Stimulated activated CD8-positive, alpha-beta memory T cell treated with anti-CD3 and anti-CD28 coated beads, Interleukin-4, amount 100 ng/mL, for 4 hours (primary cell): ENCODE measurements at places on chromosomes 7 and 10.

- DNase-seq: no peak
Measured at GRCh38 chr7:99326408-99326782, 697 bp downstream of the ARPC1A start.

GRCh38 chr10:109846832-109847231 is 76.5 kb downstream of the XPNPEP1 start:
- DNase-seq: no peak

DNA sequence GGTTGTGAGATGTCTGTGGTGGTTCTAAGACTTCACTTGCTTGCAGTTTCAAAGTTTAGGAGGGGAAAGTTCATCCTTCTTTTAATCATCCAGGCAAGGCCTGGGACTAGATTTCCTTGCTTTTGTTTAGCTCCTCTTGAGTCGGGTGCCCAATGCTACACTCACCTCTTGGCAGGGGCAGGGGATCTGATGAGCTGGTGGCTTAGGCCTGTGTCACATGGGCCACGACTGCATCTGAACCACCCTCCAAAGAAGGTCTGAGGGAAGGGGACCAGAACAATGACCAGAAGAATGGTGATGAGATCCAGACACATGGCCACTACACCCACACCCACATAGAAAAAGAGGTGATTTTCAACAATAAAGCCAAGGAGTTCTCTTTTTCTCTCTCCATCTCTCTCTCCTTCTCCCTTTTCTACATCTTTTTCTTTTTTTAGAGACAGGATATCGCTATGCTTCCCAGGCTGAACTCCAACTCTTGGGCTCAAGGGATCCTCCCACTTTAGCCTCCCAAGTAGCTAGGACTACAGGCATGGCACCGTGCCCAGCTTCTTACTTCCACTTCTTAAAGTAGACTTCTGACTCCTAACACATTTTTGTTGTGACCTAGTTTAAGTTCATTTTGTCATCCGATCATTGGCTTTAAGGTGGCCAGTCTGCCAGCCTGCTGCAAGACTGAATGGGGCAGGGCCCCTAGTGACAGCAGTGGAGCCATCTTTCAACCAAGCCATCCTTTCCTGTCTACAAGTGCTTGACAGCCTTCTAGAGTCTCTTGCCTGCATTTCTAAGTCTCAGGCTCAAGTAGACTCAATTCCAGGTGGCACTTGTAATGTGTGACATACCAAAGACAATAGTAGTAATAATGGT is 350.9 kb downstream of the RNLS start:
- no peak for DNase-seq

- DNase-seq: no peak
Measured at GRCh38 chr7:145169908-145170307, 334.1 kb upstream of the TPK1 start.

DNA sequence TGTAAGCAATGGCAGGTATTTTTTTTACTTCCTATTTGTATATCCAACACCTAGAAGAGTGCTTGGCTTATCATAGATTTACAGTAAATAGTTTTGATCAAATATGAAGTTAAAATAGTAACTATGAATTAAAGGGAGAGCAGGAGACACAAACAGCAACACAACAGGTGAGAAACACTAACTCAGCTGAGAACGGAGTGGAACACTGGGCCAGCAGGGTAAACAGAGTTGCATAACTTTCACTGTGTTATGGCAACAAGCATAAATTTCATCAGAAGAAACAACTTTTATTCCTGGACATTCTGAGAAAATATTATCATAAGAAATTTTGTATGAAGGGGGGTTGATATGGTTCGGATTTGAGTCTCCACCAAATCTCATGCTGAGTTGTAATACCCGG is 52.2 kb upstream of the SMIM30 start:
- DNase-seq: no peak

GRCh38 chr10:110546077-110546476 is 21.4 kb upstream of the SMC3 start:
- DNase-seq: no peak

DNA sequence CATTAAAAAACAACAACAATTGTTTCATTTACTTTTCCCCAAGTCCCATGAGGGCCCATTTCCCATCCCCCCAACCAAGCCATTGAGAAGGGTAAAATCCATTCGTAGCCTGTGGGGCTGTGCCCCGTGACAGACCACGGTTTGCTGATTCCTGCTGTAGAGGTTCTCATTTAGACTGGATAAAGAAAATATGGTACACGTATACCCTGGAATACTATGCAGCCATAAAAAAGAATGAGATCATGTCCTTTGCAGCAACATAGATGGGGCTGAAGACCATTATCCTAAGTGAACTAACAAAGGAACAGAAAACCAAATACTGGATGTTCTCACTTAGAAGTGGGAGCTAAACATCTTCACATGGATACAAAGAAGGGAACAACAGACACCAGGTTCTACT is 44.9 kb downstream of the ZNF783 start:
- DNase-seq: no peak

DNA sequence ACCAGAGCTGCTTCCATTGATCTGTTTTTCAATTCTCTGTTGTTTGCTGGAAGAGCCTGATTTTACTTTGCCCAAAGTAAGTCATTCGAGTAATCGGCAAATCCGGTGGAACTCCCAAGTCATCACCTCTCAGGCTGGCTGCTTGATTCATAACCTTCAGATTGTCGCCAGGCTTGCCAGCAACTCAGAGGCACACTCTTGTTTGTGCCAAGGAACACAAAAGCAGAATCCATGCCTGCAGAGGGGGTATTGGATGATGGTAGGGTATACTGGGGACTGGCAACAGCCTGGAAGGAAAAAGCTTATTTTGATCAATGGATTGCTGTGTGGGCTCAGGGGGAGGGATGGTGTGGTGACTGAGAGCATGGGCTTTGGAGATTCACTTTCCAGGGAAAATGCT is 542.4 kb downstream of the SORCS3 start:
- DNase-seq: no peak

DNA sequence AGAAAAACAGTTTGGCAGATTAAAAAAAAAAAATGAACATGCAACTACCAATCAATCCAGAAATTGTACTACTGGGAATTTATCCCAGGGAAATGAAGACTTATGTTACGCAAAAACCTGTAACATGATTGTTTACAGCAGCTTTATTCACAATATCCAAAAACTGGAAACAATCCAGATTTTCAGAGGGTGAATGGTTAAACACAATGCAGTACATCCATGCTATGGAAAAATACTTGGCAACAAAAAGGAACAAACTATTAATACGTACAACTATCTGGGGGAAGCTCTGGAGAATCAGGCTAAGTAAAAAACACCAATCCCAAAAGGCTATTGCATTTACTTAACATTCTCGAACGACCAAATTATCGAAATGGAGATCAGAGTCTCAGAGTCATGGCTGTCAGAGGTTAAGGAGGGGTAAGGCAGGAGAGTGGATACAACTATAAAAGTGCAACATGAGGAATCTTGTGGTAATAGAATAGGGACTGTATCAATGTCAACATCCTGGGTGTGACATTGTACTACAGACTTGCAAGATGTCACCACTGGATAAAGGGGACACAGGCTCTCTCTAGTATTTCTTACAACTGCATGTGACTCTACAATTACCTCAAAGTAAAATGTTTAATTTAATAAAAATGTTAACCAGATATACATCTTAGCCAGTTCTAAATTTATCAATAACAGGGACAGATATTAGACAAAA is 21.5 kb upstream of the RUFY2 start:
- DNase-seq: no peak

- no peak for DNase-seq
Measured at GRCh38 chr10:75703191-75703854, 271.9 kb downstream of the LRMDA start.

GRCh38 chr10:43322331-43322730 is 49.1 kb upstream of the FXYD4 start:
- DNase-seq: no peak

DNA sequence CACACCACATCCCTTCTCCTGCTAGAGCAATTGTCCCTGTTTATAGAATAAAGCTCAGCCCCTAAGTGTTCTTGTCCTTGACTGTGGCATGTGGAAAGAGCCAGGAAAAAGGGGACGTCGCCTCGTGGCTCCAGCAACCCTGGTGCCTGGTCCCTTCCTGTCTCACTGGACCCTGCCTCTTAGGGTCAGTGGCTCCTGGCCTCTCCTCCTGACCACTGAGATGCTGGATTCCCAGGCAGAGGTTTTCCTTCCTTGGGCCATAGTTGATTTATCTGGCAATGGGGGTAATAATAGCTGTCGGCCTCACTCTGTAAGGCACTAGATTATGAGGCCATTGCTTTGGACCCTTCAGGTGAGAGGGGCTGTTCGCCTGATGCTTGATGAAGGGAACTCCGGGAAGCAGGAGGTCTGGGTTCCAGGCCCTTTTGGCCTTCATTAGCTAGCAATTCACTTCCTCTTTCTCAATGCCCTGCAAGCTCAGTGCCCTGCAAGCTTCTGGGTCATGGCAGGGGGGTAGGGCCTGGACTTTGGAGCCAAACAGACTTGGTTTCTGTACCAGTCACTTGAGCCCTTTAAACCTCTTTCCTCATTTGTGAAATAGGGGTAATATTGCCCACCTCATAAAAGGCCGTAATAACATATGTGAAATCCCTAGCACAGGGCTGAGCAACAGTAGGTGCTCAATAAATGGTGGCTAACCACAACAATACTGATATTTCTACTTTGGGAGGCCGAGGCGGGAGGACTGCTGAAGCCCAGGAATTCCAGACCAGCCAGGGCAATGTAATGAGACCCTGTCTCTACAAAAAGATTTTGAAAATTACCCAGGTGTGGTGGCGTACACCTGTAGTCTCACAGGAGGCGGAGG is 1.1 kb downstream of the ASL start:
- no peak for DNase-seq

DNA sequence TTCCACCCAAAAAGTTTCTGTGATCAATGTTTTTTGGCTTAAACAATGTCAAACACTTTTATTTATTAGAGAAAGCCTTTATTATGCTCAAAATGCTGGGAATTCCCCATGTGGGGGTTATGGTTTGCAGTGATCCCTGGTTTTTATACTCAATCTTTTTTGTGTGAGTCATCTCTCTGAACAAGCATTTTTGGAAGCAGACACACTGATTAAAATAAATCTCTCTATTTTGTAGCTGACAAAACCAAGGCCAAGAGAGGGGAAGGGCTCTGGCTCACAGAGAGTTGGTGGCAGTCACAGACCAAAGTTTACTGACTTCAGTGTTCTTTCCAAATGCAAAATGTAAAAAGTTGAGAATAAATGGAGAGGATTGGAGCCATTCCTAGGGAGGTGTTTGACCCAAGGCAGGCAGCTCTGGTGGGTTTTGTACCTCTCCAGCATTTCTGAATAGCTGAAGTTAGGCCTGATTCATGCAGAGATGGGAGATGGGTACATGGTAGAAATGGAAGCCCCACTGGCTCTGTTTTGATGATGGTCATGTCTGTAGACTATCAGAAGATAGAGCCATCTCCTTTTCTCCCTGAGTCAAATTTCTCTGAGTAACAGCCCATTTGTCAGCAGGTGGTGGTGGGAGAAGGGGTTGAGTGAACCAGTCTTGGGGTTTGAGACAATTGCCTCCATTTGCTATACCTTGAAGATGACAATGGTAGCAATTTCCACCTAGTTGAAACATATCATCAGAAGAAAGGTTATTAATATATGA is 45.4 kb upstream of the NAMPT start:
- no peak for DNase-seq

DNA sequence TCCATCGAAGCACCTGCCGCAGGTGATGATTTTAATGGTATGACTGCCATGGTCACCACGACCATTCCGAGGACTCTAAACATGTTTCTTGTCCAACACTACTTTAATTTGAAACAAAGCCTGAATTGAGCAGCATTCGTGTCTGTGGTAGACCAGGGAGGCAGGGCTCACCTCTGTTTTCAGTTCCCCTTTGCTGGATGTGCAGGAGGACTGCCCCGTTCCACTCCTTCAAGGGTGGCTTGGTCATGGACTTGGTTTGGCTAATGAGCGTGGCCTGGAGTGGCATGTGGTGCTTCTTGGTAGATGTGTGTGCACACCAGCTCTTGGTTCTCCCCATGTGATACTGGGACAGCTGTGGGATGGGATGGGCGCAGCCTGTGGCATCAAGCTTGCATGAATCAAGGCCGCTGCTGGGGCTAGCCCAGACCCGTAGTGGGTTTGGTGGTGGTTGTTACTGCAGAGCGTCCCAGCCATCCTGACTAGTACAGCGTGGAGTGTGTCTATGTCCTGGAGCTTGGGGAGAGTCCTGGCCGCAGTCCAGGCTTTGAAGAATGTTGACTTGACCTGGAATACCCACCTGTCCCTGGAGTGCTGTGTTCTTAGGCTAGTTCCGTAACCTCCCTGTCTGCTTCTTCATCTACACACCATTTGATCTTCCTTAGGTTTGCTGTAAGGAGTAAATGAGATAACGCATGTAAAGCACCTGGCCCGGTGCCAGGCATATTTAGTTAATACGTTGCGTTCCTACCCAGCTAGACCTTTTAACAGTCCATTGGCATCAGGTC is 34.8 kb downstream of the MGMT start:
- no peak for DNase-seq

GRCh38 chr7:42065942-42066341 is 171.1 kb downstream of the GLI3 start:
- no peak for DNase-seq
